ENCODE measurements at places on chromosomes 7 and 10.

DNA sequence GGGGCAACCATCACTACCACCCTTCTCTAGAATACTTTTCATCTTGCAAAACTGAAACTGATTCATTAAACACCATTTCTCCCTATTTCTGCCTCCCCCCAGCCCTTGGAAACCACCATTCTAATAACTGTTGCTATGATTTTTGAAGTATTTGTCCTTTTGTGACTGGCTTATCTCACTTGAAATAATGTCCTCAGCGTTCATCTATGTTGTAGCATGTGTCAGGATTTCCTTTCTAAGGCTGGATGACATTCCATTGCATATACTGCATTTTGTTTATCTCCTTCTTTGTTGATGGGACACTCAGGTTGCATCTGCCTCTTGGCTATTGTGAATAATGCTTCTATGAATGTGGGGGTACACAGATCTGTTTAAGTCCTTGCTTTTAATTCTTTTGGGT, 327.6 kb upstream of the ZNF32 start:
- DNase-seq = no peak

GRCh38 chr7:101698964-101699363, 69.9 kb upstream of the MYL10 start:
- no peak for DNase-seq

DNA sequence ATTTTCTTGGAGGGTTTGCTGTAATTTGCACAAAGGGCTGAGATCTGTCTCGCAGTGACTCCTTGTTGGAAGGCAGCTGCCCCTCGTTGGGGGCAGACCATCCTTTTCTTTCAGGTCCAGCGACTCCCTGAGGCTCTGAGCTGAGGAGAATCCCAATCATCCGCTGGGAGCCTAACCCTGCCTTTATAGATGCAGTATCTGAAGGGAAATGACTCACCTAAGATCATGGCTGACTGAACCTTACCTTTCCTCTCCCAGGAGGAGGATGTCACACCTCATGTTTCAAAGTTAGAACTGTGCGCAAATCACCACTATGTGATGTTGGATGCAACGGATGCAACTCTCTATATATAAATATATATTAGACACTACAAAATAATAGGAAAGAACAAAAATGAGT, 36.4 kb upstream of the MXI1 start:
- DNase-seq = no peak

- no peak for DNase-seq
These were observed 66.0 kb downstream of the ELMO1 start for GRCh38 chr7:37382546-37383088.

DNA sequence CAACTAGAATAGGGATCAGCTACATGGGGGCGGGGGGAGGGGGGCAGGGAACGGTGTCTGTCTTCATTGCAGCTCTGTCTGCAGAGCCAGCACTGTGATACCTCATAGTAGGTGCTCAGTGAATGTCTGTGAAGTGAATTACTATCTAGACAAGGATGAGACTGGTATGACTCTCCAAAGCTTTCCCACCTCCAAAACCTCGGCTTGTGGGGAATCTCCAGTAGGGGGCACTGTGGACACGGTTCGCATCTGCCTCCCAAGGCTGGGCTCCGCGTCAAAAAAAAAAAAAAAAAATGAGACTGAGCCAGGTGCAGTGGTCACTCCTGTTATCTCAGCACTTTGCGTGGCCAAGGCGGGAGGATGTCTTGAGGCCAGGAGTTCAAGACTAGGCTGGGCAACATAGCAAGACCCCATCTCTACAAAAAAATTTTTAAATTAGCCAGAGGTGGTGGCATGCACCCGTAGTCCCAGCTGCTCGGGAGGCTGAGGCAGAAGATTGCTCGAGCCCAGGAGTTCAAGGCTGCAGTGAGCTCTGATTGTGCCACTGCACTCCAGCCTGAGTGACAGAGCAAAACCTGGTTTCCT, 9.6 kb downstream of the TRIM56 start:
- DNase-seq = no peak

DNA sequence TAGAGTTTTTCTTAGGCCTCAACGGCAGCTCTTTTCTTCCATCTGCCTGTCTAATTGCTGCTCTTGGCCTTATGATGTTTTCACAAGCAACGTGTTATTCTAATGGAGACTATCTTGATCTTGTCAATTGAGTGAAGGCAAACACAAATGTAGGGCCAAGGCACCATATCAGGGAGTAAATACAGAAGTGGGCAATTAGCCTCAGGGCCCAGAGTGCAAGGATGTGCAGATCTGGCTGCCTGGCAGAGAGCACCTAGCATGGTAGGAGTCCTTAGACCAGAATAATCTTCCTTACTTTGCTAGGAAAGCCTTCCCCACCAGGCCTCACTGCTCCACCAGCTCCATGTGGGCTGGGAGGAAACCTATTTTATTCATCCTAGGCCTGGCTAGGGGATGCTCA, 590.9 kb downstream of the LRMDA start:
- DNase-seq = no peak

- no peak for DNase-seq
These were observed 41.4 kb downstream of the COL1A2 start for GRCh38 chr7:94436018-94436604.

GRCh38 chr10:59852670-59853069, 53.7 kb downstream of the CCDC6 start:
- DNase-seq = no peak

- DNase-seq = peak; percentile 15
These were observed 5.3 kb downstream of the SRGN start for GRCh38 chr10:69092959-69093850.

GRCh38 chr10:4981722-4982471, 18.7 kb downstream of the AKR1C1 start:
- no peak for DNase-seq

DNA sequence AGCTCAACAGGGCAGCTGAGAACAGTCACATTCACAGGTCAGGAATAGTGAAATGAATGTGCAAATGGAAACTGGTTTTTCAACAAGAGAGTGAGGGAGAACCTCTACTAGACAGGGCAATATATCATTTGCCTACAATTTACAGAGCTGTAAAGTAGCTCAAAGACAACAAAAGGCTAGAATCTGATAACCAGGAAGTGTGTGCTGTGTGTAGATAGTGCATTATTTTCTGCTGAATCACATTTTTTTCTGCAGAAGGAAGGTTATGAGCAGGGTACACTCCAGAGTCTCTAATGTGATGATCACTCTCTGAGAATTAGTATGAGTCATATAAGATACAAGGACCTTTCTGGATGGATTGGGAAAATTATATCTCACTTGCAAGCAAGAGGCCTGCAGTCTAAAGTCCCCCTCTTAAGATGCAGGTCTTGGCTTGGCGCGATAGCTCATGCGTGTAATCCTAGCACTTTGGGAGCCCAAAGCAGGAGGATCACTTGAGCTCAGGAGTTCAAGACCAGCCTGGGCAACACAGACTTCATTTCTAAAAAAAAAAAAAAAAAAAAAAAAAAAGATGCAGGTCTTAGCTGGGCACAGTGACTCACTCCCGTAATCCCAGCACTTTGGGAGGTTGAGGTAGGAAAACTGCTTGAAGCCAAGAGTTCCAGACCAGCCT, 59.9 kb upstream of the COBL start:
- DNase-seq = no peak

DNA sequence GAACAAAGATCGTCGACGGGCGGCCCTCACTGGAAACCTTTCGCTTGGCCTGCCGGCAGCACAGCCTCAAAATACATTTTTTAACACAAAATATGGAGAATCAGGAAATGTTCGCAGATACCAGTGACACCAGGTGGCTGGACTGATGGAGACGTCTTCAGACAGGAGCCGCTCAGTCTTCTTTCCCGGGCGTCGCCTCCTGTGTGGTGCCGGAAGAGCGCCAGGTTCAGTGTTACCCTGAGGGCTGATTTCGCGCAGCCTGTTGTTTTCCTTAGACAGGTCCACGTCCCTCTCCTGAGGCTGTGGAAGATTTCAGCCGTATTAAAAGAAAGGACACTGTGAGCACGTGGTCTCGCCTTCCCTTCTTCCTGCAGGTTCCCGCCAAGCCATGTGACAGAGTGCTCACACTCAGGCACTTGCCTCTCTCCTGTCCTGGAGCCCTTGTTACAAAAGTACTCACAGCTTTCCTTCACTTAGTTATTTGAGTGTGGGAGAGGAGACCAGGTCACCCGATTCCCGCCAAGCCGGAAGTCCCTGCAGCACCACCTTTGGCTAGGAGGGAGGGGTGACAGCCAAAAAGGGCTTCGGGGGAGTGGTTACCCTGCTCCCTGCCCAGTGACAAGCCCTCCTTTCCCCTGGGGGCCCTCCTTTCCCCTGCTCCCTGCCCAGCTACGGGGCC, 21.7 kb upstream of the PWWP2B start:
- DNase-seq = no peak

DNA sequence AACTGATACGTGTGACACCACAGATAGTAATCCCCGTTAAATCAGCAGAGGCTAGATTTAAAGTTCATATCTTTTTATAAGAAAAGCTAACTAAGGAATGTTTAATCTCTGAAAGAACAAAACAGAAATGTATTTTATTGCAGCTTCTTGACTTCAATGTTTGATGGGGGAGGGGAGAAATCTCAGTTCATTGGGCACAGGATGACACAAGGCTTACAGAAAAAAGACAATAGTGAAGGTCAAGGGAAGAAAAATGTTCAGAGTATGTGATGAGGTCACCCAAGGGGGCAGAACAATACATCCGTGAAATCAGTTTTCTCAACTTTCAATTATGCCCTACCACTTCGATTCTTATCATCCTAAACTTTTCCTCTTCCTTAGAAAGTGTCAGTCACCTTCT, 102.9 kb downstream of the ELAPOR2 start:
- no peak for DNase-seq

DNA sequence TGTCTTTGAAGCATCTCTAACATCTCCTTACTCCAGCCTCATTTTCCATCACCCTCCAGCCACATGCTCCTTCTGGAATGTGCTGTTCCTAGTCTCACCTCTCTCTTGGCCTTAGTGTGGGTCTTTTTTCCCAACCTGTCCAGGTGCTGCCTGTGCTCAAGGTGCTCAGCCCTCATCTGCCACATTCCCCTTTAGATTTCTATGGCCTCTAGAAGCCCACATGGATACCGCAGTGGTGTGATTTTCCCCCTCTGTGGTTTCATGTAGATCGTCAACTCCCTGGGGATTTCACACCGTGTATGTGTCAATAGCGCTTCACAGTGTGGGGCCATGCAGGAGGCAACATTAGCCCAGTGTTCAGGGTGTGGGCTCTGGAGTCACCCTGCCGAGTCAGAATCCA, 32.5 kb downstream of the BMPER start:
- DNase-seq = no peak

GRCh38 chr10:375815-376505, 240.7 kb downstream of the ZMYND11 start:
- DNase-seq = no peak

- DNase-seq = no peak
These were observed 74.6 kb downstream of the FOXL3 start for GRCh38 chr7:364536-364935.

DNA sequence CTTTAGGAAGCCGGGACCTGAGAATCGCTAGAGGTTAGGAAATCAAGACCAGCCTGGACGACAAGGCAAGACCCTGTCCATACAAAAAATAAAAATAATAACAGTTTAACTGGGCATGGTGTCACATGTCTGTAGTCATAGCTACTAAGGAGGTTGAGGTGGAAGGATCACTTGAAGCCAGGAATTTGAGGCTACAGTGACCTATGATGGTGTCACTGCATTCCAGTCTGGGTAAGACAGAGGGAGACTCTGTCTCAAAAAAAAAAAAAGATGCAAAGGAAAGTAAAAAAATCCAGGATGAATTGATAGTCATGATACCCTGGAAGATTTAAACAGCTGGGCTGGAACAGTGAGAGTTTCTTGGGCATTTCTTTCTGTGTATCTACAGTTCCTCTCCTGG, 463.2 kb downstream of the GALNT17 start:
- no peak for DNase-seq

- DNase-seq = no peak
These were observed 165.2 kb downstream of the RELN start for GRCh38 chr7:103824251-103824650.

- DNase-seq = no peak
These were observed 1020.0 kb upstream of the KCND2 start for GRCh38 chr7:119252962-119253361.

- no peak for DNase-seq
These were observed 206.6 kb downstream of the BAMBI start for GRCh38 chr10:28883741-28884423.

- no peak for DNase-seq
These were observed 29.8 kb downstream of the ZMIZ1 start for GRCh38 chr10:79098596-79099015.

- no peak for DNase-seq
These were observed 31.3 kb downstream of the PLXNA4 start for GRCh38 chr7:132544999-132545398.

- DNase-seq = no peak
These were observed 109.8 kb upstream of the NOBOX start for GRCh38 chr7:144513334-144513733.

- no peak for DNase-seq
These were observed 80.2 kb downstream of the ALOX5 start for GRCh38 chr10:45454262-45454661.

GRCh38 chr10:118708571-118708970, 46.2 kb downstream of the CACUL1 start:
- no peak for DNase-seq

GRCh38 chr7:39085590-39086049, 107.9 kb downstream of the POU6F2 start:
- DNase-seq = no peak

- no peak for DNase-seq
These were observed 355.1 kb upstream of the MBL2 start for GRCh38 chr10:53127686-53128085.

DNA sequence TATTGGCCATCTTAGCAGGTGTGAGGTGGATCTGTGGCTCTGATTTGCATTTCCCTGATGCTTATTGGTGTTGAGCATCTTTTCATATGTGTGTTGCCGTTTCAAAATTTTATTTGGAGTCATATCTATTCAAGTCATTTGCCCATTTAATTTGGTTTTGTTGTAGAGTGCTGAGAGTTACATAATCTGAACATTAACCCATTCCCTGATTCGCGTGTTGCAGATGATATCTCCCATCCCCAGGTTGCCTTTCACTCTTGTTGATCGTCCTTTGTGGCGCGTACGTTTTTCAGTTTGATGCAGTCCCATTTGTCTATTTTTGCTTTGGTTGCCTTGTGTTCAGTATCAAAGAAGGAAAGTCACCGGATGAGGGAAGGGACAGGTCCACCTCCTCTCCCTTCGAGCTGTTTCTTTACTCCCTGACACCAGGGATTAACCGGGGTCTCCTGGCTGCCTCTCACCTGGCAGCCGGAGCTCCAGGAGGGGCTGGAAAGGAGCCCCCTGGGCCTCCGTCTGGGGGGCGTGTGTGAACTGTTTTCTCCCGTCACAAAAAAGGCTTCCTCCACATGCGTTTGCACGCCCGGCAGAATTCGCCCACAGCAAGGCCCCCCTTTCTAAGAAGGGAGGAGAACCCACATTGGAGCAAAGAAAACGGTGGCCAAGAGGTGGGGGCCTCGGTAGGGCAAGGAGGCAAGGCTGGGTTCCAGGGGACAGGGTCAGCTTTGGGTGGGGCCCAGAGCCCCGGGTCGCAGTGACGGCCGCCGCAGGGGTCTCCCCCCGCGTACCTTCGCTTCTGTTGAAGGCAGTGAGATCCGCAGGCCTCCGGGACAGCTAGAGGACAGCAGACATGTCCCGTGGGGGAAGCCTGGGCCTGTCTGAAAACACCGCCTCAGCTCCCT, 8.3 kb downstream of the MNX1 start:
- DNase-seq = no peak

GRCh38 chr10:101816376-101816775, 1.9 kb downstream of the OGA start:
- no peak for DNase-seq

- DNase-seq = no peak
These were observed 33.3 kb downstream of the TNPO3 start for GRCh38 chr7:129021656-129022055.

- DNase-seq = no peak
These were observed 82.1 kb downstream of the CAMK1D start for GRCh38 chr10:12431151-12432101.
